ENCODE measurements at places on chromosomes 2 and 18. TPM values are rescaled to one million over a fixed set of nuclear protein-coding genes. Genes with fewer than 3 reads are reported as not detected.

- DNase-seq: no peak
Observed at GRCh38 chr18:57091231-57091630, 55.7 kb upstream of the BOD1L2 start.

DNA sequence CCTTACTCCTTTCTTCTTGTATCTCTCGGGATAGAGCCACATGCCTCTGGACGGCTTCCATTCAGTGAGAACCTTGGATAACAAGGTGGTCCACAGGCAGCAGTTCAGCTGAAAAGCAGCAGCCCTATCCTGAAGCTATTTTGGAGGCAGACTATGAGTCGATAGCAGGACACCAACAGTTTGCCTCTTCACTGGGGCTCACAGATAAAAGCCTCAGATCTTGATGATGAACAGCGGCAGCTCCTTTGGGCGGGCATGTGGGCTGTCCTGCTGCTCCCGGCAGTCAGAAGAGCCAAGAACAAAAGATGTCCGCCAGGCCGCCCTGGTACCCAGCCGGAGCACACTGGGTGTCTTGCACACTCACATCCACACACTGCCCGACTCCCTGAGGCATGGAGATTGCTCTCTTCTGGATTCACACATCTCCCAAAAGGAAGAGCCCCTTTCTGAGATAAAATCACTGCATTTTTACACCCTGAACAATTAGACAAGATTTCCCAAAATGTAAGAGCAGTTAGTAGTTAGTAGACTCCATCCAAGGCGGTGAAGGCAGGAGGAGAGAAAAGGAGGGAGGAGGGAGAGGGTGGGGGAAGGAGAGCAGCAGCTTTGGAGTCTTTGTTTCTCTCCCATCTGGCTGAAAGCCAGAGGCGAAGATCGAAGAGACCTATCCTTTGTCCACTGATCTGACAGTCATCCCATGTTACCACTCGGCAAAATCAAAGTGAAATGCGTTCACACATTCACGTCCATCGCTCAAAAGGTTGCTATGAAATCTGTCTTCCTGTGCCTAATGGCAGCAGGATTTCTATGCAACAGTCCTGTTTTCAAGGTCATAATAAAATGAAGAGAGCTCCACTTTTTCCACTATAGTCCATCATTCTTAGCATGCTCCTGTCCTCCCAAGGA, 90.1 kb upstream of the KLF7 start:
- DNase-seq: no peak

GRCh38 chr2:155633887-155634570, 698.5 kb downstream of the NR4A2 start:
- DNase-seq: no peak

Gene ALK
- total RNA-seq: 2.1 TPM
